ENCODE measurements at places on chromosomes 3 and 15.

DNA sequence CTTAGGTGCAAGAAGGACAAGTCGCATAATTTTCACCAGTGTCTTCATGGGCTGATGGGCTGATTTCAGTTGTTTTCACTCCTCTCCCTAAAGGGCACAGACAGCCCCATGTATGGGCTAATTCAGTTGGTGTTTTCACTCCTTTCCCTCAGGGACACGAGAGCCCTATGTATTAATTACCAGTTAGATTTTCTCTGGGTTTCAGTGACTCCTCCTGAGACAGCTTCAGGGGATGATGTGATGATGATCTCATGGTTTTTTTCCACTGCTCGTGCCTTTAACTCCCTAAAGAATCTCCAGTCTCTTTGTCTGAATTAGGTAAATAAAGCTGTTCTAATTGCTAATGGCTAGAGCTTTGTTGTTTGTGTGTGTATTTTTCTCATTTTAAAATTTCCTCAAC, 9.9 kb downstream of the RAMAC start:
- no peak for DNase-seq

DNA sequence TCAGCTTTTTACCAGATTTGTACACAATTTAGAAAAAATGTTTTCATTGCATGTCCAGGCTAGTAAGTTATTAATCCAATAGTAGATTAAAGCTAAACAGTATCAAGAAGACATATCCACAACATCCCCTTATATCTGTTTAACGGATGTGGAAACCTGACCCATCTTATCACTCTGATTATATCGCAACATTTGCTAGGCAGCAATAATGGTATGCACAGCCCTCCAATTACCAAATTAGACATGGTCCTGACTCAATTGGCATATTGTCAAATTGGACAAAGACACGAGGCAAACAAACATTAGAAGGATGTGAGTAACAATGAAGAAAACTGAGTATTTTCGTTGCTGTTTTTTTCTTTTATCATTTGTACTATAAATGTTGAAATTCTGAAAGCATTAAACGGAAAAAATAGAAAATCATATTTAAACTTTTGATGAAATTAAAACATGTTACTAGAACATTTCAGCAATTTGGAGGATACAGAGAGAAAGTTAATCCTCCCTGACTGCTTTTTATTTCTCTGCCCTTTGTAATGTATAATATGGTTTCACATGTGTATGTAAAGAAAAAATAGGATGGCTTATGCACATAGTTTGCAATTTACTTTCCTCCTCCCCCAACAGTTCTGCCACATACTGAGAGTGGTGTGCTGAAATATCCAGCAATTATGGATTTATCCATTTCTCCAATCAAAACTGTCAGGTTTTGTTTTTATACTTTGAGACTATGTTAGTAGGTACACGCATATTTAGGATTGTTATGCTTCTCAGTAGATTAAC, 633.7 kb downstream of the ZIC1 start:
- no peak for DNase-seq

GRCh38 chr3:28069438-28069837, 172.0 kb upstream of the CMC1 start:
- no peak for DNase-seq

GRCh38 chr3:96169111-96169766, 645.2 kb upstream of the EPHA6 start:
- no peak for DNase-seq

GRCh38 chr3:171260466-171260865, 199.7 kb downstream of the TNIK start:
- no peak for DNase-seq

- no peak for DNase-seq
Measured at GRCh38 chr3:45892161-45892560, 5.8 kb downstream of the CCR9 start.

- DNase-seq: no peak
Measured at GRCh38 chr3:30289766-30290165, 316.6 kb upstream of the TGFBR2 start.

GRCh38 chr3:119759962-119760361, 21.9 kb upstream of the NR1I2 start:
- DNase-seq: no peak

All from stimulated activated CD4-positive, alpha-beta T cell treated with anti-CD3 and anti-CD28 coated beads, Interleukin-1b, Interleukin-23, amount 100 ng/mL, for 24 hours (primary cell).